Renal pelvis (tissue), 12 donors: ENCODE measurements at places on chromosomes 3 and 15. TPM values are rescaled to one million over a fixed set of nuclear protein-coding genes. Genes with fewer than 3 reads are reported as not detected.

- no peak for DNase-seq
These were observed 35.9 kb downstream of the NR1I2 start for GRCh38 chr3:119817583-119818363.

DNA sequence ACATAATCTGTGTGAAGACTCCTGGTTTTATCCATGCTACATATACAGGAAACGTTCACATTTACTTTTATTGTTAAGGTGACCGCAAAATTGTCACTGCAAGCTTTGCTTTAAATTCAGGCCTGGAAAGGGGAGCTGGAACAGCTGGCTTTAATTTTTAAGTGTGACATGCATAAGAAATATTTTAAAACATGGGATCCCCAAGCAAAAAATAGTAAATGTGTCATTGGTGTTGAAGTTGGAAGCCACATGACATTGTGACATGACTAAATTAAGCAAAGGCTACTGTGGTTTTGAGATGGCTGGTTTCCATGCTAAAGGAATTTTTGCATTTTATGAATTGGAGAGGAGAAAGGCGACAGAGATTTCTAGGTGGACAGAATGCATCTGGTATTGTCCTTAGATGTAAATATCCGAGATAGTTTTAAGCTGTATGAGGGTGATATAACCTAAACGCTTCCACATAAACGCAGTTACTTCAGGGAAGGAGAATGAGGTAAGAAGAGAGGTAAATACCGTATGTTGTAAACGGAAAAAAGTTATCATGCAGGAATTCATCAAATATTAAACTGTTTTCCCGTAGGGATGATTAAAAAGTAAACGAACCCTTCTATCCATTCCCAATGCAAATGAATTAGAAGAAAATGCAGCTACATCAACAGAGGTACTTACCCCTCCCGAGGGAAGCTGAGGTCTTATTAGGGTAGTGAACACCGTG, 927 bp upstream of the FYTTD1 start:
- DNase-seq, result no peak

- DNase-seq, result no peak
These were observed 41.6 kb downstream of the MEGF11 start for GRCh38 chr15:66211670-66212562.

The NAALADL2 gene
- polyA plus RNA-seq, result 17.7 TPM

GRCh38 chr3:149180057-149180573, 41.5 kb downstream of the CP start:
- peak; percentile 12 for DNase-seq

The SPATA12 gene
- polyA plus RNA-seq, result 0.31 TPM

DNA sequence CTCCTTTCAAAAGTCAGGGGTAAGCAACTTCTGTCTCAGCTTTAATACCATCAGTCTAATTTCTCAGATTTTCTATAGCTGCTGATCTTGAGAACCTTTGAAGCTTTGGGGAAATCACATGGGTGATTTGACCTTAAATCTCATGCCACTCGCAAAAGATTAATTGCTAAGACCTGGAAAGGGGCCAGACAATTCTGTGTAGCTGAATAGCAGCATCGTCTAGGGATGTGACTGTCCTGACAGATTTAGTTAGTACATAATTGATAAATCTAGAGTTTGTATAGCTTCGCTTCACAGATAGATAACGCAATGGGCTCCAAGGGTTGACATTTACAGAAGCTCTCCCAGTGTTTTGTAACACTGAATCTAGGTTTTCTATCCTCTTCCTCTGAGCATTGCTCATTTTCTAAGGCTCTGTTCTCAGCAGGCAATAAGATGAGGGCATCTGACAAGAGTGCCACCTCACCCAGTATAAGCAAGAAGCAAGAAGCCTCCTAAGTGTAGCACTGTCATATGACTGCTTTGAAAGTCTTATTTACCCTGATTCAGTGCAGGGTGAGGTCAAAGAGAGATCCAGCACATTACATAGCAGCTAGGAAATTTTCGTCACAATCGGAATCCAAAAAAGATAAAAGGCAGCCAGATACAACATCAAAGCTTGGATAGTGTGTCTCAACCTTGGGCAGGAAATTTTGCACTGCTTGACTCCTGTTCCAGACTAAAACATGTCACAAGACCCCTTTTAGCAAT, 47.7 kb upstream of the DUT start:
- DNase-seq, result no peak

- no peak for DNase-seq
These were observed 12.9 kb upstream of the ULK3 start for GRCh38 chr15:74855857-74856256.

The TMEM207 gene
- polyA plus RNA-seq, result 20.3 TPM

GRCh38 chr15:99763827-99764226, 30.6 kb upstream of the LYSMD4 start:
- DNase-seq, result no peak

- peak; percentile 54 for DNase-seq
These were observed 21.7 kb upstream of the GMNC start for GRCh38 chr3:190883973-190884832.

GRCh38 chr3:43001094-43001553, 22.0 kb downstream of the GASK1A start:
- peak; percentile 85 for DNase-seq

The LRRIQ4 gene
- polyA plus RNA-seq, result 0.11 TPM

- DNase-seq, result no peak
These were observed 46.8 kb downstream of the LSM3 start for GRCh38 chr3:14225421-14225820.

DNA sequence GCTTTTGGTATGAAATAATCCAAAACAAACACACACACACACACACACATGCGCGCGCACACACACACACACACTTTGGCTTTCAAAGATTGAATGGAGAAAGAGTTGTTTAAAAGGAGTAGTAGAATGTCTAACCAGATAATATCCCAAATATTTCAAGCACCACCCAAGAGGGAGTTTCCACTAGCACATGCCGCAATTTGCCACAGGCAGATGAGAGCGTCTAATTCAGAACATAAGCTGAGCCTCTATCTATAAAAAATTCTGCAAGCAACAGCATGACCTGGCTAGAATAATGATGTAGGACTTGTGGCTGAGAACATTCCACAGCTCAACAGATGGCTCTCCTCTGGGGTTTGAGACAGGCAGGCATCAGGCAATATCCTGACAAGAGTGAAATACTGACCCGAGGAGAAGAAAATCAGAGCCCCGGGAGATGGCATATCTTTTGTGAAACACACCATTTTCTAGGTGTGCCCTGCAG, 302.5 kb upstream of the GADL1 start:
- no peak for DNase-seq
